Stimulated activated CD8-positive, alpha-beta memory T cell treated with anti-CD3 and anti-CD28 coated beads, Interleukin-4, amount 100 ng/mL, for 4 hours (primary cell): ENCODE measurements at places on chromosomes 6 and 20.

DNA sequence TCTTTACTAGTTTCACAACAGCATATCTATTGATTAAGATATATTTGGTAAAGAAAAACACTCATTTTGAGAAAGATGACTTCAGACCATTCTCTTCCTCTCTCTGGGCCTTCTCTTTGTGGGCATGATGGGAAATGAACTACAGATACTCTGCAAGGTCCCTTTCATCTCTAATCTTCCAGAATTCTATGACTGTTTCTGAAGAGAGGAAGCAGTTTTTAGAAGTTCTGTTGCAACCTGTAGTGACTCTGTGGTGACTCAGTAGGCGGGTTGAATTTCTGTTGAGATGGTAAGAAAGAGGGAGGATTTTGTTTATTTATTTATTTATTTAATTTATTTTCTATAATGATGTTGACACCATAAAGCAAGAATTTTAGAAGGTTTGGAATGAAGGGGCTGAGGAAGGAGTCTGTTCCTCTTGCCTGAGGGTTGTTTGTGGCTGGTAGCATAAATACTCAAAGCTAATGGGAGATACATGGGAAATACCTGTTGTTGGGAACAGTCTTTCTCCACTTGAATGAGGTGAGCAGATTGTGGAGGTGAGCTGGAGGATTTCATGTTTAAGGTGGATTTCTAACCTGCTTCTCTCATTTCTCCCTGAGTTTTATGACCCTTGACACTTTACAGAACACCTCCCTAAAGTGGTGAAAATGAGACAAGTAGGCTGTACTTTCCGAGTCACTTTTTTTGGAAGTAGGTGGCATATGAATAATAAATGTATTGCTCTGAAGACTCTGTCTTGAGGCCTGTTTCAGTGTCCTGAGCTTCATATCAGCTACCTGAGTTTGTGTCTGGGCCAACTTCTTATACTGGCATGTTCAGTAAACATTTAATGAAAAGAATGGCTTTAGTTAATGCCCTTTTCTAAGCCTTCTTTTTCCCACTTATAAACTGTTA lies 15.0 kb downstream of the ACSS2 start:
- no peak for DNase-seq

DNA sequence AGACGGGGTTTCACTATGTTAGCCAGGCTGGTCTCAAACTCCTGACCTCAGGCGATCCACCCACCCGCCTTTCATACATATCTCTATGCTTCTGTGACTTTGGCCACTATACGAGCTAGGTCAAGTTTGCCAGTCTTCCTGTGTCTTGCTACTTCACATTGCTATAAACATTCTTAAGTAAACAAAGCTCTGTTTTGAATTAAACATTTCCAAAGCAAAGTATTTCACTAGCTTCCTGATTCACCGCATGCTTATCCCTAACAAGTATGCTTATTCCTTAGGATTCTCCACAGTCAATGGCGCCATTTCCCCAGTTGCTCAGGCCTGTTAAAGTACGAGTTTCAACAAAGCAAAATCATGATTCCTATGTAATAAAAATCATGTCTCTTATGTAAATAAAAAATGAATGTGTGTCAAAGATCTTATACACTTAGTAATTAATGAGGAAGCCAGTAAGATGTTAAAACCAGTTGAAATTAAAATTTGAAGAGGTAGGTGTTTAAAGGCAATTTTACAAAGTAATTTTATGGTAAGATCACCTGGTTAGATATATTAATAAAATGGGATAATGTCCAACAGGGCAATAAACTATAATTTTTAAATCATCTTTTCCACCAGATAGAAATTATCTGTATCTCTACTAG lies 88.5 kb downstream of the PRKN start:
- DNase-seq, result no peak

- DNase-seq, result no peak
Observed at GRCh38 chr6:168017629-168018028, 20.2 kb downstream of the KIF25 start.

DNA sequence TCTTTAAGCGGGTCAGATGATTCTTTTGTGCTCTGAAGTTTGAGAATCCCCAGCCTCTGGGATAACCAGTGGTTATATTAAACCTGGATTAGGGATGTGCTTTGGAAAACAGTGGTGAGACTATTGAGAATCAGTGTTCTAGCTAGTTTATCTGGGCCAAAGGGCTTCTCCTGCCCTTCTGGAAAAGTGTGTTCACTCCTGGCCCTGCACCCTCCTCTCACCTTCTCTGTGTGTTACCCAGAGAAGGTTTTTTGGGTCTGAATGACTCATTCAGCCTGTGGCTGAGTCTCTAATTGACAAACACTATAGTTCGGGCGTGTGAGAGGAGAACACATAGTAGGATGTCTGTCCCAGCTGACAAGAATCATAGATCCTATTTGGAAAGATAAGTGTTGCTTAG lies 66.7 kb downstream of the LRRC1 start:
- DNase-seq, result no peak

GRCh38 chr20:10898552-10898951 lies 224.8 kb upstream of the JAG1 start:
- no peak for DNase-seq

GRCh38 chr6:34273242-34273805 lies 24.5 kb upstream of the SMIM29 start:
- no peak for DNase-seq

DNA sequence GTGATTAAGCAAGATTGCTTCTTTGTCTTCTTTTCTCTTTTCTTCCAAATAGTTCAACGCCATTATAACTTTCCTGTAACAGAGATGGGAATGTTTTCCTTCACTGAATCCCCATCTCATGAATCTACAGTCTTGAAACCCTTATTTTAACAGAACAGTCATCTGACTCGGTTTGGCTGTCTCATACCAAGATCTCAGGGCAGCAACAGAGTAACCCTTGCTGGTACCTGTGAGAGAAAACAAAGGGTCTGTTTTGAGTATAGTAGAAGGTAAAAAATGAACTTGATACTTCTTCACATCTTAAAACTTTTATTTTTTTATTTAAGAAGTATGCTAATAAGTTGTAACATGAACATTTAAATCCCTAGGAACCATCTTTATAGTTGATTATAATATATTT lies 19.6 kb upstream of the DSE start:
- DNase-seq, result no peak

DNA sequence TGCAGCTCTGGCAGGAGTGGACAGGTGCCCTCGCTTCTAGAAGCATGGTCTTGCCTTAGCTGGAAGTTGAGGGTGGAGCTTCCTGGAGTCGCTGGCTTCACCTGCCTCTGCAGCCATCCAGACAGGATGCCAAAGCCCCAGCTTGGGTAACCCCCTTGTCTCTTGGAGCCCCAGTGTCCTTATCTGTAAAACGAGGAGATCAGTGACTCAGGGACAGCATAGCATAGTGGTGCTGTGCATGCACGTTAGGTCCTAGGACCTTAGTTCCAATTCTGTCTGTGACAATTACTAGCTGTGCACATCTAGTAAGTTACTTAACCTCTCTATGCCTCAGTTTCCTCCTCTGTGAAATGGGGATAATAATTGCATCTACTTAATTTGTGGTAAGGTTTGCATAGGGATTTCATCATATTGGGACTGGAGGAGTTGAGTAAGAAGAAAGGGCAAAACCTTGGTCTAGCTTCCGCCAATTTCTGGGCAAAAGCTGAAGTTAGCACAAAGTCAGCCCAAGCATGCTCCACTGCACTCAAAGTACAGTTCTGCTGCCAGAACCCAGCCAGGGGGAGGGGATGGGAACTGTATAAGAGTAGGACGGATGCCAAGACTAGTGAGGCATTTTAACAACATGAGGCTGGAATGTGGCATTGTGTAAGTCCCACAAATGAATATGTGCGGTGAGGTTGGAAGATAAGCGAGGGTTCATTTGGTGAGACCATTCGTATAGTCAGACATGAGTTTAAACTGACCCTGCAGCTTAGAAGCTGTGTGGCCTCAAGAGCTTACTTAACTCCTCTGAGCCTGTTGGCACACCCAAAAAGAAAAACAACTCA lies 24.5 kb downstream of the TOX2 start:
- no peak for DNase-seq

- DNase-seq, result no peak
Observed at GRCh38 chr20:62051144-62051543, 14.5 kb downstream of the TAF4 start.

- DNase-seq, result peak; percentile 28
Observed at GRCh38 chr20:47317127-47317895, 39.2 kb downstream of the ZMYND8 start.

- DNase-seq, result no peak
Observed at GRCh38 chr6:41002168-41002567, 36.9 kb downstream of the UNC5CL start.

DNA sequence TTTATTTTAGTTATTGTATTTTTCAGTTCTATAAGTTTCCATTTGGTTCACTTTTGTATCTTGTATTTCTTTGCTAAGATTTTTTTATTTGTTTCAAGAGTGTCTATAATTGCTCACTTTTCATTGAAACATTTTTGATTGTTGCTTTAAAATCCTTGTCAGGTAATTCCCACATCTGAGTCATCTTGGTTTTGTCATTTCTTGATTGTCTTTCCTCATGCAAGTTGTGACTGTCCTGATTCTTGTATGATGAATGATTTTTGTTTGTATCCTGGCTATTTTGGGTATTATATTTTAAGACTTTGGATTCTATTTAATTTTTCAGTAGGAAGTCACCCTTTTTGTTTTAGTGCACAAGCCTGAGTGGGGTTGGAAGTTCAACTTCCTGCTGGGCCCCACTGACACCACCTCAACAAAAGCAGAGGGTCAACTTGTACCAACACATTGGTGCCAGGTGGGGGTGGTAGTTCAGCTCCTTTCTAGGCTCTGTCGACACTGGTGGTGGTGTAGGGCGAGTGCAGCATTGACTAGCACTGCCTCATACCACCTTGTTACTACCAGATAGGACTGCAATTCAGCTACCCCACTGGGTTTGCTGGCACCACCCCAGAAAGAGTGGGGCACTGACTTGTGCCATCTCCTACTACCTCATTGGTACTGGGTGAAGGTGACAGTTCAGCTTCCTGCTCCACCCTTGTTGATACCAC lies 8.8 kb downstream of the RSPH3 start:
- no peak for DNase-seq

GRCh38 chr20:4318891-4319290 lies 303.5 kb upstream of the RNF24 start:
- DNase-seq, result no peak

GRCh38 chr20:24455081-24455480 lies 14.3 kb upstream of the SYNDIG1 start:
- no peak for DNase-seq

GRCh38 chr6:34235307-34236130 lies 1.2 kb upstream of the HMGA1 start:
- DNase-seq, result no peak

DNA sequence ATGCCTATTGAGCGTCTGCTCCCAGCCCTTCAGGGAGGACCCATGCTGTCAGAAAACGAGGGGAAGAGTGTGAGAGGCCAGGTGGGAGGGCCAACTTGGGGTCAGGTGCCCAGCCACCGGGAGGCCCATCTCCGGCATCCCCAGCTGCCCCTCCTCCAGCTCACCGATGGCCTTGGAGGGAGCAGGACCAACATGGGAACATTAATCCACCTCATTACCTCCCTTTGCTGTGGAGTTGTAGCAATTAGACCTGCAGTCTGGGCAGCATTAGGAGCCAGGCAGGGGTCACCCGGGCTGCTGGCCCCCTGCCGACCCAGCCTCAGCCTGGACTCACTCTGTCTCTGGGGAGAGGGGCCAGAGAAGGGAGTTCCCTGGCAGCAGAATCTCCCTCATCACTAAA lies 25.1 kb downstream of the DLGAP4 start:
- no peak for DNase-seq

- DNase-seq, result no peak
Observed at GRCh38 chr20:60013296-60014139, 55.3 kb downstream of the CDH26 start.

- no peak for DNase-seq
Observed at GRCh38 chr6:151870375-151870774, 62.9 kb downstream of the ESR1 start.

DNA sequence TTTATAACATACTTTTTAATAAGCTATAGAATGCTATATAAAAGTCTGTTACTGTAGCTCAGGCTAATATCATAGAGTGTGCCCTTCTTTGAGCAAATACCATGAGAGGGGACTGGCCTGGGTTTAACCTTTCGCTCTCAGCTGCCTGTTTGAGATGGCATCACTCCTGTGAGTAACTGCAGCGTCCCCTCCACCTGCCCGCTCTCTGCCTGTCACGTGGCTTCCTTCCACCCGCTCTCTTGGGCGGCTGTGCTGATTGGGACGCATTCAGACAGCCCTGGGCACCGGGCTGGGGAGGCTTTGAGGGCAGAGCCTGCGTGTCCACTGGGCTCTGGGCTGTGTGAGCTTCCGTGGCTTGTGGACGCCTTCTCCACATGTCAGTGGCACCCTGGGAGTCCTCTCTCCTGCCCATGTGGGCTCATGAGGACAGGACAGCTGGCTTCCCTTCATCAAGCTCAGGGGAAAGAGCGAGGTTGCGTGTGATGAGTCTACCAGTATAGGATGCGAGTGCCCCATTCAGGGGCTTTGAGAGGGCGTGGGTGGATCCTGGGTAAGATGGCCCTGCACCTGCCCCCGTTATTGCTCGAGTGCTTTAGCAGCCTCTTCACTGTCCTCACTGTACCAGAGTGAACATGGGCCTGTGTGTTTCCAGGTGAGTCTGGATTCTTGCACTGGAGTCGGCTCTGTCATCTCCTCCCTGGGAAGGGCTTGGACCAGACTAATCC lies 10.7 kb upstream of the C20orf204 start:
- no peak for DNase-seq

GRCh38 chr6:24936641-24937317 lies 1.0 kb upstream of the RIPOR2 start:
- DNase-seq, result no peak

DNA sequence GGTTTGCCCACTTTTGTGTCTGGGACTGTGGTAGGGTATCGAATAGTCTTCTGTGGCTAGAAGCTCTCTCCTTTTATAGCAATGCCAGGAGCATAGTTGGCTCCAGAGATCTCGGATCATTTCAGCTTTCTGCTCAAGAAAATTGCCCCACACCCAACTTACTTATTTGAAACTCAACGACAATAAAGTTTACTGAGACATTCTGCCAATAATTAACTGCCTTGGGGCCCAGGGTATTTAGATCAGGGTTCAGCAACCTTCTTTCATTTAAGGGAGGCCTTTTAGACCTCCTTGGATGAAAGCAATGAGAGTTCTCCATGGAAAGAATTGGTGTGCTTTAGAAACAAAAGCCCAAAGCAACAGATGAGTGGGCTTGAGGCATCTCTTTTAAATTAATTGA lies 53.8 kb upstream of the GMPR start:
- DNase-seq, result no peak

DNA sequence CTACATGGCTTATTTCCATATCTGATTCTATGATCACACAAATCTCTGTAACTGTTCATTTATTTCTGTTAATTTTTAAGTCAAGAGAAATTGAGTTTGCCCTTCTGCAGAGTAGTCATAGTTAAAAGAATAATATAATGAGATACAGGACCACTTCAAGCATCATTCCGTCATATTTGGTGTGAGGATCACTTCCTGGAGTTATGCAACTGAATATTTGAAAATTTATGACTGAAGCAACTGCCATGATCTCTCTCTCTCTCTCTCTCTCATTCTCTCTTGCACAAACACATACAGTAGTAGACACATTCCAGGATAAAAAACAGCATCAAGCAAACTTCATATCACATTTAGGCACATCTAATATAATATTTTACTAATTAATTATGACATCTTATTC lies 116.4 kb downstream of the COL9A1 start:
- DNase-seq, result no peak
